Astrocyte of the hippocampus (primary cell): ENCODE measurements at places on chromosomes 3 and 15.

GRCh38 chr15:38349251-38349650, 96.6 kb downstream of the SPRED1 start:
- no peak for DNase-seq

- DNase-seq, result no peak
Measured at GRCh38 chr3:82306189-82306588, 544.7 kb upstream of the GBE1 start.

- peak; percentile 55 for DNase-seq
Measured at GRCh38 chr3:8776406-8776805, 7.0 kb upstream of the OXTR start.

GRCh38 chr3:102673271-102674115, 238.7 kb downstream of the ZPLD1 start:
- peak; percentile 87 for DNase-seq

- no peak for DNase-seq
Measured at GRCh38 chr15:45734260-45734711, 99.5 kb downstream of the SQOR start.
